ENCODE measurements at places on chromosomes 7 and 10. TPM values are rescaled to one million over a fixed set of nuclear protein-coding genes. Genes with fewer than 3 reads are reported as not detected.

Gene SFRP4
- not detected for total RNA-seq

Gene MSANTD7
- total RNA-seq, result 15.9 TPM

Gene ERVW-1
- total RNA-seq, result not detected

Gene CRTAC1
- not detected for total RNA-seq

Gene SPDYE1
- not detected for total RNA-seq

GRCh38 chr7:149799397-149800168 is 26.2 kb upstream of the ZNF467 start:
- no peak for DNase-seq

DNA sequence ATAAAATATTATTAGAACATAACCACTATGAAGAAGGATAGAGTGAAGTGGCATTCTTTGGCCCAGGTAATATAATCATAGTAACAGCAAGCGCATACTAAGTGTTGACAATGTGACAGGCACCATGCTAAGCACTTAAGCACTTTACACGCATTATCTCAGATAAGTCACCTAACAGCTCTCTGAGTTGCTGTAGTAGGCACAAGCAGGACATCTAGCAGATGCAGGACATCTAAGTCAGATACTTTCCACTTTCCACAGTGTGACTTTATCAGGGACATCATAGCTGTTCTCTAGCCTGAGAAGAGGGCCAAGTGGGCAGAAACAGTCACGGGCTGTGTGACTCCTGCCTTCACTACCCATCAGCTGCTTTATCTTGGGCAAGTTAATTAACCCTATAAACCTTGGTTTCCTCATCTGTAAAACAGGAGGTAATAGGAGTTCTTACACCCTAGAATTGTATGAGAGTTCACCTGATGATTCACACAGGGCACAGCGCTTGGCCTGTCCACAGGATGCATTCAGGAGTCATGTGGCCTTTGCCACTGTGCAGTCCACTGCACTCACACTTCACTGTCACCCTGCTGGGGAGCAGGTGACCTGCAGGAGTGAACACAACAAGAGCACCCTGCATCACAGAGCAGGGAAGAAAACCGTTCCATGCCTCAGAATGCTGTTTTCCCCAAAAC is 12.5 kb downstream of the LIPA start:
- DNase-seq, result no peak

DNA sequence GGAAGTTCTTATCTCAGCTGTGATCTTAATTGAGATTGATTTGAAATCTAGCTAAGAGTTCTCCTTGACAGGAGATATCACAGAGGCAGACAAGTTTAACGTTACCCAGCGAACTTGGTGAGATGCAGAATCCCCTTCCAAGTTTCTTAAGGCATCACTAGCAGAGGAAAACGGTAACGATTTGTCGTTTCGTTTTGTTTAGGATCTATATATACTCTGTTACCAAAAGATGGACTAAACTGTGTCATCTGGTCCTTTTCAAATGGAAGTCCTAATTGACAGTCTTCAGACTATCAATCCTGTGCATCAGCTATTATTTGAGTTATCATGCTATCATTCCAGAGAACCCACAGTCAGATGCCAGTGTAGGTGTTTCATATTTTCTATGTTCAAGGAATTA is 316.7 kb upstream of the SORCS1 start:
- DNase-seq, result no peak

- DNase-seq, result no peak
Observed at GRCh38 chr10:131972474-131973071, 9.2 kb downstream of the BNIP3 start.

DNA sequence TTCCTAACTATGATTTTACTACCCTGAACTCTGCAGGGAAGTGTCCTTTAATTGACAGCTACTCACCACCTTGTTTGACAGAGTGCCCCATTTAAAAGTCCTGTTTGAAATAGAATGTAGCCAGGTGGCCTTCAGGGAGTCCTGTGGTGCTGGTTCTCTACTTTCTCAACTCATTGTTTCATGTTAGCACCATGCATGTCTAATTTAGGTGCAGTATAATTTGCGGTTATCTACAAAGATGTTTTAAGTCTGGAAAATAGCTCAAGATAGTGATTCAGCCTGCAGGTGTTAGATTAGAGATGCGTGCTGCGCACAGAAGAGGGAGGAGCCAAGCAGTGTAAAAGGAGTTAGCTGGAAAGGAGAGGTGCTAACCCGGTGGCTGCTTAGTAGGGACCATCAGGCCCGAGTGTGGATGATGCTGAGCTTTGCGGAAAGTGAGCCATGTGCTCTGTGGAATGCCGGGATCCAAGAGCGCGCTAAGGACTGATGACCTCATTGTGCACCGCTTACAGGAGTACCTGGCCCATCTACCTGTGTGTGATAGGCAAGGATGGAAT is 1.2 kb downstream of the CCM2 start:
- DNase-seq, result peak; percentile 70

GRCh38 chr10:117112220-117112619 is 25.9 kb downstream of the VAX1 start:
- no peak for DNase-seq
